ENCODE measurements at places on chromosomes 4 and X.

DNA sequence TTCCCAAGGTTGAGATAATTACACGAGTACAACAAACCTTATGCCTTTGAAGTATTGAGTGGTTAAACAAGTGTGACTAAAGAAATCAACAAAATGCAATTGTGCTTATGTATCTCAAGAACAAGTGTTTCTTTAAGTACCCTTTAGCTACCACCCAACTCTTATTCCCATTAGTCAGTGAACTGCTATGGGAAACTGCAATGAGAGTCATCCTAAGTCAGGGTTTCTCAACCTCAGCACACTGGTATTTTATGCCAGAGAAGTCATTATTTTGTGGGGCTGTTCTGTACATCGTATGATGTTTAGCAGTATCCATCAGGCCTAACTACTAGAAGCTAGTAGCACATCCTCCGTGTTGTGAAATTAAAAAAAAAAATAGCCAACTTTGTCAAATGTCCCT lies 549.1 kb upstream of the BOD1L1 start:
- no peak for DNase-seq

- peak; percentile 45 for DNase-seq
These were observed 53.5 kb upstream of the TBC1D9 start for GRCh38 chr4:140809676-140810075.

GRCh38 chrX:16039834-16040233 lies 83.5 kb upstream of the GRPR start:
- DNase-seq: no peak

DNA sequence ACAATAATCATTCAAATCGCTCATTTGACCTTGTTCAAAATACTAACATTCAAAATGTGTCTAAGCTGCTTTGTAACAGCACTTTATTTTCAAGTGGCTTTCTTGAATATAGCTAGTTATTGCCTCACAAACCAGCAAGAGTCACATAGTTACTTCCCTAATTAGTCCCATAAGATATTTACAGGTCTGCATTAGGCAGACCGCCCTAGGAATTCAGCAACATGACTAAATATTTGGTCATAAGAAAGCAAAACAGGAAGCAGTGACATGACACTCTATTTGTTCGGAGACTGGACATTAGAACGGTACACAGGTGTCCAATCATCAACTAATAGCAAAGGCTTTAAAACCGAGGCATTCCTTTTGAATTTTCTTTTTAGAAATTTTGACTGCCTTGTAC lies 262.0 kb downstream of the COL25A1 start:
- no peak for DNase-seq

DNA sequence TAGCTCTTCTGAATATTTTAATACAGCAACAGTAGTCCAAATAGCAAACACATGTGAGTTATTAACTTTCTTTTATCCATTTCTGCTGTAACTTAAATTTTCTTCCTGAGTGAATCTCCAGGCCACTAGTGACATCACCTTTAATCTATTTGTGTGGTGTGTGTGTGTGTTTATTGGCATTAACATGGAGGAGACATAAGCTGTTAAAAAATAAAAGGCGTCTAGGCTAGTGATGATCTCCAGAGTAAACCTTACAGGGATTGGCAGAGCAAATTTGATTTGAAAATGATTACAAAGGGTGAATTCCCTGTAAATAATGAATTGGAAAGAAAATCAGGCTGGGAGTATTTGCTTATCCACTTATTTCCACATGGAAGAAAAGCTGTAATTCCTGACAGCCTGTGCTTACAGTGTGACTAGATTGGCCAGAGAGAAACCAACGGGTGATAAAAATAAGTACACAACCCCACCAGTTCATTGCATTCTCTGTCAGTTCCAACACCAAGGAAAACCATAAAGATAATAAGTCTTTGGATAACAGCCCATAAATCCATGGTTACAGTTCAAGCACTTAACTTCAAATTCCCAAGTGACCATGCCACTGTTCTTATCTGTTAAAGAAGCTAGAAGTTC lies 186.1 kb downstream of the ENOX2 start:
- DNase-seq: no peak

GRCh38 chrX:119482041-119482440 lies 13.8 kb downstream of the SLC25A5 start:
- DNase-seq: no peak

- DNase-seq: no peak
These were observed 107.0 kb downstream of the NFKB1 start for GRCh38 chr4:102608190-102608589.

- DNase-seq: peak; percentile 74
These were observed at the start of gene SLIT2 for GRCh38 chr4:20251796-20252655. Gene SLIT2 (plus strand): TSS chr4:20251905. CDS start chr4:20253816, 1,911 bp downstream.

- DNase-seq: no peak
These were observed 12.4 kb downstream of the SLC34A2 start for GRCh38 chr4:25667931-25668557.

- no peak for DNase-seq
These were observed 368.7 kb downstream of the MID1IP1 start for GRCh38 chrX:39169976-39170375.

GRCh38 chr4:87985097-87985886 lies 9.8 kb downstream of the SPP1 start:
- peak; percentile 95 for DNase-seq

GRCh38 chr4:86919561-86920223 lies 15.1 kb upstream of the AFF1 start:
- no peak for DNase-seq

- no peak for DNase-seq
These were observed 222.5 kb upstream of the GPC4 start for GRCh38 chrX:133637765-133638164.

GRCh38 chr4:161577579-161578301 lies 586.1 kb downstream of the FSTL5 start:
- no peak for DNase-seq

GRCh38 chr4:31054295-31054694 lies 334.1 kb downstream of the PCDH7 start:
- DNase-seq: no peak

DNA sequence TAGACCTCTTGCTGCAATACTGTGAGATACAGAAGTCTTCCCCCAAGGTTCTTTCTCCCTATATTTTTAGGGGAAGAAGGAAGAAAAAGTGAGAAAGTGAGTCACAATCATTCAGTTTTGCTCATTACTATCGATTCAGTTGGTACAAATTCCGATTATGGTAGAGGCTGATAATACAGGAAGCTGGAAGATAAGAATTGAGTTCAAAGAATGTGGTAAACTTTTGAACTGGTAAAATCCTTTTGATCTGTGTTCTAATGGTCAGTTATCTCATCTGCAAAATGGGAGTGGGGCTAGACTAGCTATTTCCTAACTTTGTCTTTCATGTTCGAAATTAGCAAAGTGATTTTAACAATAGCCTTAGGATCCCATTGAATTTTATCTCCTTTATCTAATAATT lies 101.4 kb upstream of the FAT1 start:
- DNase-seq: no peak

- DNase-seq: no peak
These were observed 102.1 kb downstream of the AREG start for GRCh38 chr4:74547042-74547441.

DNA sequence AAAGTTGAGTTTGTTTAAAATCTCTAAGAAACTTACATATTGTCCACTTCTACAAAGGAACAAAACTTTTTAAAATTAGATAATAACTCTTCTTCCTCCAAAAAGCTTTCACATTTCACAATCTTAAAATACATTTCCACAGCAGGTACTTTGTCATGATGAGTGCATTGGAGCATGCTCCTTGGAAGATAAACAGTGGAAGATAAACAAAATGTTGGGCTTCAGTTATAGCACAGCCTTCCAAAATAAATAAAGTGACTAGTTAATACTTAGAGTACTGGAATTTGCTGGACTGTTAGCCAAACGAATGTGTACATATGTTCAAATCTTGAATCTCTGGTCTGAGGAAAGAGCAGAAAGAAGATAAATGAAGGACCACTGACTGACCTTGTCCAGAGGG lies 54.9 kb upstream of the PDE5A start:
- DNase-seq: no peak

DNA sequence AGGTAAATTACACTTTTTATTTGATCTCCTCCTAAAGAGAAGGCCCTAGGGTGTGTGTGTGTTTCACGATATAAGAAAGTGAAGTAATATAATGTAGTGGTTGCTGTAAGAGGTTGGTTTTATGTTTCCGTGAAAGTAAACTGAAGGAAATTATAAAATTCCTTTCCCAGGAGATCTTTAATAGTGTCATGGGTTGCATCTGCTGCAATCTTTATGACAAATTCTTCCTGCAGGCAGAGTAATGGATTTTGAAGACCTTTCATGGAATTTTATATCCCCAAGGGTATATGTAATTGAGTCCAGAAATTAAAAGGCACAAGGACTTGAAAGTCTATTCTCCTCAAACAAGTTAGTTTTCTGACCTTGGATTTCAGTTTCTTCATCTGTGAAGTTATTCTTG lies 538.6 kb downstream of the ANKRD50 start:
- no peak for DNase-seq

- DNase-seq: no peak
These were observed 48.7 kb downstream of the NOP14 start for GRCh38 chr4:2914256-2915126.

DNA sequence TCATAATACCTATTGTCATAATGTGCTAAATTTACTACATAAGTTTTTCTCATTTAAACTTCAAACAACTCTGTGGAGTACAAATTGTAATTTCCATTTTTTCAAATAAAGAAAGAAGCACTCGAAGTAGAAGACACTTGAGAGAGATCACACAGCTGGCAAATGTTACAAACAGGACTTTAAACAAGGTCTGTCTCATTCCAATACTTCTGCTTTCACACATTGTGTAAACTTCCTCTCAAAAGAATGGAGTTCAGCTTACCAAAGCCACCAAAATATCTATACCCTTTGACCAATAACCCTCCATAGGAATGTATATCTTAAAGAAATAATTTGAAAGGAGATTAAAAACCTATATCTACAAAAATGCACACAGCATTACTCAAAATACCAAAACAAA lies 88.3 kb downstream of the OPHN1 start:
- DNase-seq: peak; percentile 3

DNA sequence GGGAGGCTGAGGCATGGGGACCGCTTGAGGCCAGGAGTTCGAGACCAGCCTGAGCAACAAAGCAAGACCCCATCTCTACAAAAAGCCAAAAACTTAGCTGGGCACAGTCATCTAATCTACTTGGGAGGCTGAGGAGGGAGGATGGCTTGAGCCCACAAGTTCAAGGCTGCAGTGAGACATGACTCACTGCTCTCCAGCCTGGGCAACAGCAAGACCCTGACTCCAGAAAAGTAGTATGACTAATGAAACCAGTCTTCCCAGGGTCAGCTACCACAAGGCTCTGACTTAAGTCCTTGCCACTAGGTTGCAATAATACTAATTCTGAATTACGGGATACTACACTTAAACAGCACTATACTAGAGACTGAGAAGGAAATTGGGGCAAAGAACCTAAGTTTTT lies 33.1 kb downstream of the ERVMER34-1 start:
- no peak for DNase-seq

- DNase-seq: no peak
These were observed 841.1 kb downstream of the CENPC start for GRCh38 chr4:66704243-66704642.

GRCh38 chr4:8308144-8308543 lies 38.6 kb downstream of the HTRA3 start:
- DNase-seq: no peak

DNA sequence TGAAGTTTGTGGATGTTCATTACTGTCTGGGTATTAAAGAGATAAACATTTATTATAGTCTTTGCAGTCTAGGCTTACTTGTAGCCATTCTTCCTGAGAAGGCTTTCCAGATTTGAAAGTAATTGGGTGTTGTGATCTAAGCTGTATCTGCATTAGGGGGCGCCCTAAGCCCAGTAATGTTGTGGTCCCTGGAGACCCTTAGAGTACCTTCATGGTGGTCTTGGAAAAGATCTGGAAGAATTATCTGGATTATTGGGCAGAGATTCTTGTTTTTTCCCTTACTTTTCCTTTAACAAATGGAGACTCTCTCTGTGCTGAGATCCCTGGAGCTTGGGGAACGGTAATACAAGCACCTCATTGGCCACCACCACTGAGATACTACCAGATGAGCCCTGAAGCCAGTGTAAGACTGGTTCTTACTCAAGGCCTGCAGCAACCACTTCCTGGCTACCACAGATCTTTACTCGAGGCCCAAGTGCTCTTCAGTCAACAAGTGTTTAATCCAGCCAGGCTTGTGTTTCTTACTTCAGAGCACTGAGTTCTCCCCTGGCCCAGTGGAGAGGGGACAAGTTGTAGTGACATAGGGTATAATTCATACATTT lies 63.1 kb downstream of the RTL3 start:
- DNase-seq: no peak

- peak; percentile 11 for DNase-seq
These were observed 803.6 kb downstream of the ADGRL3 start for GRCh38 chr4:62003695-62004094.

DNA sequence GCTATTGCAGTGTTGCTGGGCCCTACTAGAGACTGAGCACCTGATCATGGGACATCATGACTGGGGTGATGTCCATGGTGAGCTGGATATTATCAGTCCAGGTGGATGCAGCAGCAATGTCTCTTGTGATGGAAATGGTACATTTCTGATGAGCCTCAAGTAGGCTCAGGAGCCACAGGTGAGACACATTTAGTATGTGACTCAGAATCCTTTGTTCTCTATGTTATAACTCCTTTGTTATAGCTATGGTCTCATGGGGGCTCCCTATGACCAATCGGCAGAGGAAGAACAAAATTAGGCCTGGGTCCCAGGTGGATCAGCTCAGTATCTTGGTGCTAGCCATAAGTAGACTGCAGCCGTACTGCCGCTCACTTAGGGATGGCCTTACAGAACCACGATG lies 107.9 kb upstream of the FAT1 start:
- DNase-seq: no peak

- no peak for DNase-seq
These were observed 14.7 kb downstream of the CNOT6L start for GRCh38 chr4:77804471-77804870.

- no peak for DNase-seq
These were observed 45.8 kb downstream of the MGST2 start for GRCh38 chr4:139711461-139711860.

- DNase-seq: no peak
These were observed 93.1 kb downstream of the GATB start for GRCh38 chr4:151667666-151668065.

DNA sequence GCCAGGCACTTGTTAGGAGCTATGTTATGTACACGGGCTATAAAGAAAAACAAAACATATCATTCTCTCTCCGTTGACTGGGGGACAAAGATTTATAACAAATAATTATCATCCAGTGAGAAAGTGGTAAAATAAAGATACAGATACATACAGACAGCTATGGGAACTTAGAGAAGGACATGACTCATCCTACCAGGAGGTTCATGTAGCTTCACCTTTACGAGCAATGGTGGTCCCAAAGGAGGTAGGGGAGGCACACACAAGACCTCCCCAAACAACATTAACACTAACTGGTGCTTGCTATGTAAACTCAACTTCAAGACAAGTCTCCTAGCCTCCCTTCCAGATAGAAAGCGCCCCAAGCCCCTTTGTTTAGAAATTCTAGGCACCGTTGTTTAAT lies 8.9 kb downstream of the AMBN start:
- no peak for DNase-seq

- DNase-seq: no peak
These were observed 64.3 kb upstream of the MAGEB16 start for GRCh38 chrX:35733879-35734278.

Data from Ammon's horn (tissue), 1 donor.